Activated CD8-positive, alpha-beta memory T cell treated with anti-CD3 and anti-CD28 coated beads for 24 hours (primary cell): ENCODE measurements at places on chromosomes 2 and 18.

- DNase-seq, result no peak
Observed at GRCh38 chr18:13680612-13681011, 45.7 kb downstream of the FAM210A start.

- DNase-seq, result no peak
Observed at GRCh38 chr2:10820562-10820961, 8.0 kb upstream of the PDIA6 start.

DNA sequence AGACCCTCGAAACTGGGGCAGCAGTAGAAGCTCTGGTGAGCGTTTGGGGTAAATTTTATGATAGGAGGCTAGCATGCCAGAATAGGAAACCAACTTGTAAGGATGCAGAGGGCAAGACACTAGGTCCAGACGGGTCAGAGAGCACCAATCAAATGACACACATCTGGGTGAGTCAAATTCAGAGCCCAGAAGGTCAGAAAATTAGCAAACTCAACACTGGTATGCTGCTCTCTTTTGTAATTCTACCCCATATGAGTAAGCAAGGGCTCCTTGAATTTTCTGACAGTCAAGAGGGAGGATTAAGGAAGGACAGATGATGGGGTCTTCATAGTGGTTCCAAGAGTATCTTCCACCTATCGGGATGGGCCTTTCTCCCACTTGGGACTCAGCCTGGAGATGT lies 209.8 kb downstream of the BCL2 start:
- DNase-seq, result no peak

DNA sequence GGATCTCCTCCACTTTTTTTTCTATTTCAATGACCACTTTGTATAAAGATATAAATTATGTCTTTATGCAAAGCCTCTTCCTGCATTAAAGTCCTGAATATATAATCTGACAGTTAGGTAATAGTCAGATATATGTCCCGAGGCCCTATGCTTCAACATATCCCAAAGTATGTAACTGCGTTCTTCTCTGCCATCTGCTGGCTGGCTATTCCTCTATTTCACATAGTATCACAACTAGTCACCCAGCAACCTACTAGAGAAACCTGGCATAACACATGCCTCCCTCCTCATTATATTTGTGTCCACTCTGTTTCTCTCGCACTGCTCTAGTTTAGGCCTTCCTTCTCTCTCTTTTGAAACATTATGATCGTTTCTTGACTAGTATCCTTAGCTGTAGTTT lies 640.8 kb downstream of the DPP10 start:
- no peak for DNase-seq

DNA sequence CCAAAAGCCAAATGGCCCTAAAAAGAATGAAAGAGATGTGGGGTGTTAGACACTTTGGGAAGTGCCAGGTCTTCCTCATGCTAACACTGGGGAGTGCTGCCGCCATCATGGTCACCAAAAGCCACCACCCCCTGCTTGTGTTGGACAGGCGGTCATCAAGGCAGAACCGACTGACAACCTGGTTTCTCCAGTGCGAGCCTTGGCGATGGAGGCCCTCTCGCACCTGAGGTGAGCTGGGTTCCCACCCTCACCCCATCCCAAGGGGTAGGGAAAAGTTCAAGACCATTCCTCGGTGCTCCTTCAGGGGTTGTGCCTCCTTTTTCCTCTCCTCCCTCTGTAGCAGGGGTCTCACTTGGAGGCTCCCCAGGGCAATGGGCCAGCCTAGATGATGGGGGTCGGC lies 33.6 kb downstream of the MROH2A start:
- DNase-seq, result peak; percentile 30

GRCh38 chr18:79332646-79333045 lies 63.1 kb upstream of the NFATC1 start:
- DNase-seq, result no peak
